ENCODE measurements at places on chromosomes 3 and 15.

DNA sequence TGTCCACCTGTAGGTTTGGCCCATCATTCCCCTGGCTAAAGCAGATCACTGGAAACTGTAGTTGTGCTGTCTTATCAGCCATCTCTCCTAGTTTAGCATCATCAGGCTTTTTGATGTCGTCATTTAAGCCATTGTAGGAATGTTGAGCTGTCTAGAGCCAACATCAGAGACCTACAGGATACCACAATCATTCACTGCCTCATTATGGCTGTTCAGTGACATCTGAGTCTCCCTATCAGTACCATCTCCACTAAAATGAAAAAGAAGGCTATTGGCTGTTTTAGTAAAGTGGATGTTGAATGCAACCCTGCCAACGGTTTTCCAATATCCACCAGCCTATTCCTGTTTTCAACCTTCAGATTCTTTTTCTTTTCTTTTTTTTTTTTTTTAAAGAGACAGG is 29.2 kb downstream of the RLBP1 start:
- no peak for DNase-seq

- no peak for DNase-seq
These were observed 54.8 kb upstream of the CHRNB4 start for GRCh38 chr15:78695854-78696253.

DNA sequence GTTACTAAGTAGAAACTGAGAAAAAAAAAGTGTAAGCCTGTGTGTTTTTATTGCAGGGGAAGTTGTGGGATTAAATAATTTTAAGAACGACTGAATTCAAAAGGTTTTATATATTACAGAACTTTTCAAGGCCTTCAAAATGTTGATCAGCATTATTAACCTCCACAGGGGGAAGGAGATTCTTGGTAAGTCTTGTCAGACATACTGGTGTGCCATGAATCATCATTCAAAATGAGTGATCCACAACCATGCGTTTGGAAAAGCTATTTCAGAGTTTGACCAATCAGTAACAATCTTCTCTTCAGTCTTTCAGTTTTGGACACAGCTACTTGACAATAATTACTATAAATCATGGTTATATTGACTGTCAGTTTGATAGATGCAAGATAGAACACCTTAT is 70.2 kb downstream of the ADAMTS9 start:
- DNase-seq = no peak

GRCh38 chr15:73894133-73894814 is 20.9 kb downstream of the TBC1D21 start:
- no peak for DNase-seq

DNA sequence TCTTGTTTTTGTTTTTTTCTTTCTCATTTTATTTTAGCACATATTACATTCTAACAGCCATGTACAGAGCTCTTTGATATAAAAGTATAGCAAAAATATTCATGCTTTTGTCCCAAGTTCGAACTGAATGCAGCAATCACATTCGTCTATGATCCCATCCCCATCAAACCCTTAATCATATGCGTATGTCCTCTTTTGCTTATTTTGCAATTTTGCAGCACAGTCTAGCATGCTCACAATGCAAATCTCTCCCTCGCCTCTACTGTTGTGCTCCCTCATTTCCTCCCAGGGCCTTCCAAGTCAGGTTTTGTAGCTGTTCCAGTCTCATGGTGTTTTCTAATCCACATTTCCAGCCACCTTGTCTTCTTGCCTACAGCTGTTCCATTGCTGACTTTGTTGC is 144.6 kb upstream of the VEPH1 start:
- DNase-seq = no peak

GRCh38 chr3:125257536-125257935 is 45.0 kb upstream of the SLC12A8 start:
- no peak for DNase-seq

DNA sequence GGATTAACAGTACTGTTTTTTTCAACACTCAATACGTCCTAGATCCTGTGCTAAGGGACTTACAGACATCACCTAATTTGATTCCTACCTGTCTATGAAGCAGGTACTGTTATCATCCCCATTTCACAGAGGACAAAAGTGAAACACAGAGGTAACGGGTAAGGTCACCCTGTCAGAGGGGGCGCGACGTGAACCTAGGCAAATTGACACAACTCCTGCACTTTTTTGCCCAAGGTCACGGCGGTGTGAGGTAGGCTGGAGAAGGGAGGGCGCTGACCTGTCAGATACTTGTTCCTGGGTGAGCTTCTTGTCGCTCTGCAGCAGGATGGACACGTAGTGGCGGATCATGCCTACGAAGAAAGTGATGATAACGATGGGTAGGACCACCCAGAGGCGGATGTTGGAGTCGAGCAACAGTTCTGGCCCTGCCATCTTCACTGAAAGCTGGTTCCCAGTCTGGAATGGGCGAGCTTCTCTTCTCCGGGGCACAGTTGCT is 363 bp downstream of the EMC3 start:
- no peak for DNase-seq

Measured in cardiac fibroblast (primary cell).